ENCODE measurements at places on chromosomes 1 and 21.

- no peak for DNase-seq
These were observed 290.9 kb upstream of the FAM78B start for GRCh38 chr1:166457700-166458099.

GRCh38 chr1:50423670-50424000, 392 bp upstream of the DMRTA2 start:
- DNase-seq, result no peak

DNA sequence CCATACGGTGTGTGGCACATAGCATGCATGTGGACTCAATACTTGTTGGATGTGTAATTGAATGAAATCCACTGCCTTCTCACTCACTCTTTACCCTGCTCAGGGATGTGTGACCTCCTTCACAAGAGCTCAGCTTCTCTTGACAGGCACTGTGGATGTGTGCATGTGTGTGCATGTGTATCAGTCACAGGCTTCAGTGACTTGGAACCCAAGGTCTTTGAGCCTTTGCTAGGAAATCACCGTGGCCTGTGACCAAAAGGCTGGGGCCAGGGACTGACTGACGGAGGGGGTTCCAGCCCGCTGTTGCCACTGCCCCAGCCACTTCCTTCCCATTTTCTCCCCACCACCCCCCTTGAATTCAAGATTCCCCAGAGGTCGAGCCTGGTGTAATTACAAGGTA, 144.4 kb upstream of the POU3F1 start:
- no peak for DNase-seq

- no peak for DNase-seq
These were observed 62.7 kb upstream of the RUNX3 start for GRCh38 chr1:24992761-24993211.

- no peak for DNase-seq
These were observed 104.1 kb downstream of the DISP1 start for GRCh38 chr1:222918801-222919477.

DNA sequence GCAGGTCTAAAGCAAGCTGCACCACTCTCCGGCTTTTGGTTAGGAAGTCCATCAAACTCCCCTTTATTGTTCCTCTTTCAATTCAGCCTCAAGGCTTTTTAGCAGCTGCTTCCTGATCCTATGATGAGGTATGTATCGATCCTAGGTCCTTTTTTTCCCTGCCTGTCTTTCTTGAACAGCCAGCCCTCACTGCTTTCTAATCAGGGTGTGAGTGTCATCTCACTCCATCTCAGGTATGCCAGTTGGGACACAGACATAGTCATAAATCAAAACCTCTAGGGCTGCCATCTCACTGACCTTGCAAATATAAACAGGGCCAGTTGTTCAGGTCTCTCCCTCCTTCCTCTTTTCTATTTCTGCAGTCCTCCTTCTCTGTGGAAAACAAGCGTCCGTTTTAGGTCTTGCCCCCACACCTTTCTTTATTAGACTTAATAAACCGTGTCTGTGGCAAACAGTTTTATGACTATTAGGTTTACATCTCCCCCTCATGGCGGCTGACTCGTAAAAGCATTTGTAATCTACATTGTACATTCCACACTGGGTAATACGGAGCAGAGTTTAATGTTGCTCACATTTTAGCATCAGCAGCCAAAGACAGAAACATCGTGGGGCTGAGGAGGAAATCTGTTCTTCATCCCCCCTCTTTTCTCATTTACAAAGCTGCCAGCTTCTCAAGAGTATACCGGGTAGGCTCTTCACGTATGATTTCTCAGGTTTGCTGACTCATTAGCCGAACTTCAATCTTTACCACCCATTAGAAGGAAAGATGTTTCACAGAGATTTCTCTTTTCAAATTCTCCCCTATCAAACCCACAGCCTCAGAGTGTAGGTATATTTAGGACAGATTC, 11.6 kb downstream of the STYXL2 start:
- no peak for DNase-seq

DNA sequence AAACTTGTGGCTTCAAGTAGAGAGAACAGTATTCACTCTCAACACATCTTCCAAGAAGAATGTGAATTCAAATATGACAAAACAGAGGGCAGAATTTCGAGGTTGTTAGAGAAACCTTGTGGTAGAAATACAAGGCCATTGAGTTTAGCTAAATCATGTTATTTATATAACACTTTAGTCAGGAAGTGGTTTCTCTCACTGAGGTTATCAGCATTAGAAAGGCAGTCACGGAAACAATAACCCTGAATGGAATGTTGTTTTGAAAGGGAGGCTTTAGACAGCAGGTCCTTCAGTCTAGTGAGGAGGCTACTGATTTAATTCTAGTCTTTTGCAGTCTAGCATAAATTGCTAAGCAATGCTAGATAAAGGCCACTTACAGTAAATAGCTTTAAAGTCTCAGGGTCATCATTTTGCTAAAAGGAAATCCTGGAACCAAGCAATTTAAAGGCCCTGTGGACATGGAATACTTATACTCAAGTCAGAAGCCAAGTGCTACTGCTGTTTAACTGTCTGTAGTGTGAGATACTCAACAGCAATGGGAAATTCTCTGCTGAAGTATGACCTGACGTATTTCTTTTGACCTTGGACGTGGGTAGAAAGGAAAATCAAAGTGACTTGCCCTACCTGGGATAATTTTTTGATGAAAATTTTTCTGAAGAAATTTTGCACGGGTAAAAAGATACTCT, 89.0 kb upstream of the CHODL start:
- DNase-seq, result no peak

- no peak for DNase-seq
These were observed 141.8 kb downstream of the AKT3 start for GRCh38 chr1:243708210-243708609.

- DNase-seq, result no peak
These were observed 2.1 kb downstream of the MPL start for GRCh38 chr1:43339584-43340232.

DNA sequence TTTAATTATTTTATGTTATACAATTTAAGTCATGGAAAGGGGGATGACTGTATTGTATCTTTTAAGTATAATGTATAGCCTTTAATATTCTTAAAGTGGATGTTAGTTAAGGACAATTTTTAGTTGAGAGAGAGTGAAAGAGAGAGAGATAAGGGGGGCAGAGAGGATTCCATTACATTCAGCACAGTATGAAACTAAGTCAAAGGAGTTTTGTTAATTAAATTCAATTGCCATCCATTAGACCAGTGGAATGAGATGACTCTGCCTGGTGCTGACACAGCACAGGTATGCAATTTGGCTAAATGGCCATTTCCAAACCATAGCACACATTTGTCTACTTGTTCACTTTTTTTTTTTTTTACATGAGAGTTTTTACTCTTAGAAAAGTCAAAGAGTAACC, 27.5 kb downstream of the NFIA start:
- no peak for DNase-seq

DNA sequence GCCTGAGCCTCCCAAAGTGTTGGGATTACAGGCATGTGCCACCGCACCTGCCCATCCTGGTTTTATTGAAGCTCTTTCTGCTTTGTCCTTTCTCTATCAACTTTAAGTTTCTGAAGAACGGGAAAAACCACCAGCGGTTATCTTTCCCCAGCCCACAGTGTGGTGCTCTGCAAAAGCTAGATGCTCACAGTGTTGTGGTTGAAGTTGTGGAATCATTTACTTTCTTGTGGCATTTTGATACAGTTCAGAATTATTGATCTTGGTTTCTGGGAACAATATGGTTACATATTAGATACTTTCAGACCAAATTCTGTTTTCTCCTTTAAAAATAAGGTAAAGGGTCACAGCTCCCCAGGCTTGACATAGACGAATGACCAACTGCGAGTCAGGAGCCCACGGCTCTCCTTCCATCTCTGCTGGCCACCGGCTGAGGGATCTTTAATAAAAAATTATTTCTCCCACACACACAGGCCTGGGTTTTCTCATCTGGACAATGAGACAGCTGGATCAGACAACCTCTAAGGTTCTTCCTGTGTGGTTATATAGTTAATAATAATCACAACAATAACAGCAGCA, 385.3 kb downstream of the SETD4 start:
- no peak for DNase-seq

All from GM06990 (cell line).